ENCODE measurements at places on chromosomes 2 and 18.

GRCh38 chr2:65554765-65555591 lies 122.6 kb upstream of the SPRED2 start:
- DNase-seq = no peak

- no peak for DNase-seq
Measured at GRCh38 chr18:78733762-78734613, 245.6 kb upstream of the SALL3 start.

GRCh38 chr2:96344011-96344410 lies 8.4 kb downstream of the NCAPH start:
- no peak for DNase-seq

- DNase-seq = no peak
Measured at GRCh38 chr2:88197732-88198131, 27.6 kb downstream of the THNSL2 start.

DNA sequence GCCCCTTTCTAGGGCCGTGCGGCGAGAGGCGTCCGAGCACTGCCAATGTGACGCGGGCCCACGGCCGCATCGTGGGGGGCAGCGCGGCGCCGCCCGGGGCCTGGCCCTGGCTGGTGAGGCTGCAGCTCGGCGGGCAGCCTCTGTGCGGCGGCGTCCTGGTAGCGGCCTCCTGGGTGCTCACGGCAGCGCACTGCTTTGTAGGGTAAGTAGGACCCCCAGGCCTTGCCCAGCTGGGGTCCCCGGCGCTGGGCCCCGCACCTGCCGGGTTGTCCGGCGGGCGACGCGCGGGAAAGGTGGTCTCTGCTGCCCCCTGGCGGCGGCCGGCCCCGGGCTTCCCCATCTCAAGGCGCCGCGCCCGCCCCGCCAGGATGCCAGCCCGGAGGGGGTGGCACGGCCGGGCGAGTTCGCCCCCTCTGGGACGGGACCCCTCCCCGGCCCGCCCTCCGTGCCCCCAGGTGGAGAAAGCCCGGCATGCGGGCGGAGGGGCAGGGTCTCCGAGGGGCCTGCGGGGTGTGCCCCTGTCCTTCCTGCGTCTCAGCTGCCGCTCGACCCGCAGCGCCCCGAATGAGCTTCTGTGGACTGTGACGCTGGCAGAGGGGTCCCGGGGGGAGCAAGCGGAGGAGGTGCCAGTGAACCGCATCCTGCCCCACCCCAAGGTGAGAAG lies 1.9 kb downstream of the PRSS56 start:
- DNase-seq = no peak

- no peak for DNase-seq
Measured at GRCh38 chr2:86158286-86158685, 37.0 kb downstream of the IMMT start.

- DNase-seq = no peak
Measured at GRCh38 chr2:218990612-218991011, 2.6 kb downstream of the CRYBA2 start.

DNA sequence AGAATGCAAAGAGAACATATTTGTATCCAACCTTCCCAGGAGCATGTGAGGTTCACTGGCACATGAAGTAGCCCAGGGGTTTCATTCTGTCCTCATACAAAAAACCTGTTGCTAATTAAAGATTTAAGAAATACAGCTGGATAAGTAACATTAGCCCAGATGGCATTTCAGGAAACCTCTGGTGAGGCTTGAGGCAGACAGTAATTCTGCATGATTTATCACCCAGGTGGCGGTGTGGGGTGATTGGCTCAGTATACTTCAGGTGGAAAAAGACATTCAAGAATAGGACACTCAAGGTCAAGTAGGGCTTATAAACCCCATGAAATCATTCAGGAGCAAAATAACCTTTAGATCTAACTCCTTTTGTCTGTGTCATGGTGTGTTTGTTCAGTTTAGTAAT lies 237.4 kb downstream of the RNF144A start:
- no peak for DNase-seq
